ENCODE measurements at places on chromosomes 12 and 14. TPM values are rescaled to one million over a fixed set of nuclear protein-coding genes. Genes with fewer than 3 reads are reported as not detected.

- H3K4me3 ChIP-seq: no peak overlapping the region
- peaks cover 8% of the 10 kb centered on the region for H3K36me3 ChIP-seq
- H3K4me1 ChIP-seq: no peaks in the 10 kb centered on the region
- H3K27me3 ChIP-seq: no peaks in the 10 kb centered on the region
Observed at GRCh38 chr14:87940382-87940781, 52.6 kb downstream of the GALC start.

DNA sequence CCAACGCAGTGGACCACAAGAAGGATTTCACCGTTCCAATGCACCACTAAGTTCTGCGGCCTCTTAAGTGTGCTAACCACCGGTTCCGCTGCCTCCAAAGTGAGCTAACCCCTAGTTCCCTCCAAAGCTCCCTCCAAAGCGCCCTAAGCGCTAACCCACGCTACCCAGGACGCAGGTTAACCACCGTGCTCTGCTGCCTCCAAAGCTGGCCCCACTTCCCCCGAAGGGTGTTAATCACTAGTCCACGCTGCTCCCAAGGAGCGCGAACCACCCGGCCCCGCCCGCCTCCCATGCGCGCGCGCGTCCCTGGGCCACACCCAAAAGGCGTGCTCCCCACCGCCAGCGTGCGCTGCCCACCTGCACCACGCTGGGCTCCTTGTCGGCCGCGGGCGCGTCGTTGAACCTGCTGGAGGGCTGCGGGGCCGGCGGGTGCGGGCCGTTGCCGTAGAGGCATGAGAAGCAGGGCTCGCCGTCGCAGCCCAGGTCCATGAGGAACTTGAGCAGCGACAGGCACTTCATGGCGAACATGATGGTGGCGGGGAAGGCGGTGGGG, 11.7 kb downstream of the FAM181A start:
- peaks cover 36% of the 10 kb centered on the region for H3K4me1 ChIP-seq
- H3K4me3 ChIP-seq: no peak overlapping the region
- H3K27ac ChIP-seq: no peak overlapping the region
- peaks cover 62% of the 10 kb centered on the region for H3K36me3 ChIP-seq

DNA sequence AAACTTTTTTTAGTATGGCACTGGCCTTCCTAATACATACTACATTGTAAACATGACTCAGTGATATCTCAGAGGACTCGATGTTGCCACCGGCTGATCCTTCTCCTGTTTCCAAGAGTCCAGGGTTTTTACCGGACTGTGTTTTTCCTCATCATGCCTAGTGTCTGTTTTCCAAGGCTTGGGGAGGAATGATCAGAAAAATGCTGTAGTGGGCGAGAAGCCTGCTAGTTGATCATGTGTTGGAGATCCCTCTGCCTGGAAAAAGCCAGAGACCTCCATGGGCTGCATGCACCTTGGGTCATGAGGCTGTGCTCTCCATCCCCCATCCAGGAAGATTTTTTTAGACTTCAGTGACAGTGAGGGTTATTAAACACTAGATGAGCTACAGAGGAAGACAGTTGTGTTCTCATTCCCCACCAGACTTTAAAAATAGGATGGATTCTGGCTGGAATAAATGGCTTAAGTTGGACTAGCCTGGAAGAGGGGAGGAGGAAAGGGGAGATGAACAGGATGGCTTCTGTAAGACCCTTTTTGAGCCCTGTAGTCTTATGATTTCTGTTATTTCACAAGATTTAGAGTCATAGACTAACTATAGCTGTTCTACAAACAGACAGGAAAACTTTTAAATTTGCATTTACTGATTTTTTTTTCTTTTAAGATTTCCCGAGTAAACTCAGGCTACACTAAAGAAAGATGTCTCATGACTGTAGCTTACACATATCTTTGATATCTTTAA, 145.7 kb downstream of the SAMD4A start:
- H3K36me3 ChIP-seq: no peaks in the 10 kb centered on the region
- peak overlapping the region; percentile 44 for H3K4me3 ChIP-seq
- no peak for DNase-seq
- peaks cover 49% of the 10 kb centered on the region for H3K4me1 ChIP-seq

GRCh38 chr14:22800346-22800745, 14.9 kb downstream of the SLC7A7 start:
- H3K27me3 ChIP-seq: no peaks in the 10 kb centered on the region
- DNase-seq: no peak
- no peaks in the 10 kb centered on the region for H3K36me3 ChIP-seq
- H3K4me3 ChIP-seq: no peak overlapping the region
- no peak overlapping the region for H3K27ac ChIP-seq
- no peaks in the 10 kb centered on the region for H3K4me1 ChIP-seq

GRCh38 chr12:89960011-89960507, 251.4 kb upstream of the ATP2B1 start:
- H3K4me1 ChIP-seq: no peaks in the 10 kb centered on the region
- DNase-seq: no peak
- H3K27me3 ChIP-seq: no peaks in the 10 kb centered on the region
- H3K4me3 ChIP-seq: no peak overlapping the region
- no peak overlapping the region for H3K27ac ChIP-seq

DNA sequence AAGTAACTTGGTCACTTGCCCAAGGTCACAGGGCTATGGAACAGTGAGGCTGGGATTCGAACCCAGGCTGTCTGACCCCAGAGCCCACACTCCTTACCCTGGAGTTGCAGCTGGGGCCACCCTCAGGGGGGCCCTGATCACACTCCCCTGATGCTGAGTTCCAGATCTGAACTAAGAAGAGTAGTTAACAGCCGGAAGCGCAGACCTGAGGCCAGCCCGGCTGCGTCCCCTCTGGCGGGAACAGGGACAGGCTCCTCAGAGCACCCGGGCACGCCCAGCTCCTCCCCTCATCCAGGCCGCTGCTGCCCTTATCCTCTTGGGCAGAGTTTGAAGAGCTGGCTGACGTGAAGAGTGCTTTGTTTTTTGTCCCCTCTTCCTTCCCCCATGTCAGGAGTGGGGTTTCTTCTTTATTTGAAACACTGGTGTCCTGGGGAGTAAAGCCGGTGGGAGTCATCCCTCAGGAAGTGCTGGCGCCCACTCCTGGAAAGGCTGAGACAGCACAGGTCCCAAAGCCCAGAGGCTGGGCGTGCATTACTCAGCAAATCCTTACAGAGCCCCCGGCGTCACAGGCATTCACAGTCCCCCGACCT, 8.7 kb downstream of the PHB2 start:
- H3K4me3 ChIP-seq: peak overlapping the region; percentile 25
- H3K27me3 ChIP-seq: no peaks in the 10 kb centered on the region
- peak overlapping the region; percentile 41 for H3K27ac ChIP-seq
- H3K36me3 ChIP-seq: peaks cover 17% of the 10 kb centered on the region
- H3K4me1 ChIP-seq: peaks cover 6% of the 10 kb centered on the region

DNA sequence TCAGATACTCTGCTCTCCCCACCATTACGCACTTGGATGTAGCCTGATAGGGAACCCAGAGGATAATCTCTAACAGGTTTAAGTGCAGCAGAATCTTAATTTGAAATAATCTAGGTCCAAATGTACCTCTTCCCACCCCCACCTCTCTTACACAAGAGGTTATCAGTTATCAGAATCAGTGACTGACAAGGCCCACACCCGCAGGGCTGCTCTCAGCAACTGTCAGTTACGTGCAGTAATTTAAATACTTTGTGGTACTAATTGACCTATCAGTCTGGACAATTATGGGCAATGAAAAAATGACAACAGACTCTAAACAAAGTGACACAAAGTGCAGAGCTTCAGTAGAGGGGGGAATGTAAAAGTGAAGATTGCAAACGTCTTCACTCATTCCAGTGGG, 74.0 kb downstream of the CLIP1 start:
- H3K4me3 ChIP-seq: no peak overlapping the region
- DNase-seq: no peak
- H3K4me1 ChIP-seq: peaks cover 6% of the 10 kb centered on the region
- peaks cover 24% of the 10 kb centered on the region for H3K36me3 ChIP-seq
- H3K27ac ChIP-seq: no peak overlapping the region

DNA sequence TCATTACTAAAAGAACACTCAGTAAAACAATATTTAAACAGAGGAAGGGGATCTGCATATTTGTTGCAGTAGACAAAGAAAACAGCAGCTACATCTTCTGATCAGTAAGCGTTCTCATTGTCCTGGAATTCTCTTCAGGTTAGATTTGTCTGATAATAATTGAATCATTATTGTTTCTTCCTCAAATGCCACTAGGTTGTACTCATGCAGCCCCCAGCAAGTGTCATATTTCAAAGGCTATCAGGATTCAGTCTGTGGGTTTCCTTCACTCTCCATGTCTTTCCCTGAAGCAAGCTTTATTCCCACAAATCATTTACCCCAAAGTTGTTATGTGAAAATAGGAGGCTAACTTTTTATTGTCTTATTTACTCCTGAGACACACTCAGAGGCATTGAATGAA, 14.7 kb downstream of the PIK3C2G start:
- no peaks in the 10 kb centered on the region for H3K36me3 ChIP-seq
- H3K4me1 ChIP-seq: no peaks in the 10 kb centered on the region
- DNase-seq: no peak
- H3K27me3 ChIP-seq: no peaks in the 10 kb centered on the region
- no peak overlapping the region for H3K4me3 ChIP-seq
- no peak overlapping the region for H3K27ac ChIP-seq

DNA sequence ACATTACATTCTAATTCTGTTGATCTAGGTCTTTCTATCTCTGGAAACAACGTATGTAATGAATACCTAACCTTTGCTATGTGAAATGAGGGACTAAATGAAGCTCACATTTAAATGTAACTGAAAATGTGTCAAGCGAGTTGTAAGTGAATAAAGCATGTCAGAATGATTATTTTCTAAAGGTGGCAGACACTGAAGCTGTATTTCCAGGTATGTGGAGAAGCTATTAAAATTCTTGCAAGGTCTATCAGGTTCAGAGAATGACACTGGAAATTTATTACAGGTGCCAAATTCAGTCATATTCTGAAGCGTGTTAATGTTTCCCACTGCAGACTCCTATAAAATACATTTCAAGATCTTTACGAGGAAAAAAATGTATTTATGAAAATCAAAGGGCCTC, 641.4 kb downstream of the RPS29 start:
- H3K4me3 ChIP-seq: no peak overlapping the region
- no peaks in the 10 kb centered on the region for H3K36me3 ChIP-seq
- H3K27me3 ChIP-seq: no peaks in the 10 kb centered on the region
- no peaks in the 10 kb centered on the region for H3K4me1 ChIP-seq
- no peak overlapping the region for H3K27ac ChIP-seq
- no peak for DNase-seq

- no peaks in the 10 kb centered on the region for H3K36me3 ChIP-seq
- no peaks in the 10 kb centered on the region for H3K27me3 ChIP-seq
- no peak for DNase-seq
- no peak overlapping the region for H3K4me3 ChIP-seq
- no peaks in the 10 kb centered on the region for H3K4me1 ChIP-seq
Observed at GRCh38 chr12:47112679-47113078, 32.9 kb upstream of the AMIGO2 start.

DNA sequence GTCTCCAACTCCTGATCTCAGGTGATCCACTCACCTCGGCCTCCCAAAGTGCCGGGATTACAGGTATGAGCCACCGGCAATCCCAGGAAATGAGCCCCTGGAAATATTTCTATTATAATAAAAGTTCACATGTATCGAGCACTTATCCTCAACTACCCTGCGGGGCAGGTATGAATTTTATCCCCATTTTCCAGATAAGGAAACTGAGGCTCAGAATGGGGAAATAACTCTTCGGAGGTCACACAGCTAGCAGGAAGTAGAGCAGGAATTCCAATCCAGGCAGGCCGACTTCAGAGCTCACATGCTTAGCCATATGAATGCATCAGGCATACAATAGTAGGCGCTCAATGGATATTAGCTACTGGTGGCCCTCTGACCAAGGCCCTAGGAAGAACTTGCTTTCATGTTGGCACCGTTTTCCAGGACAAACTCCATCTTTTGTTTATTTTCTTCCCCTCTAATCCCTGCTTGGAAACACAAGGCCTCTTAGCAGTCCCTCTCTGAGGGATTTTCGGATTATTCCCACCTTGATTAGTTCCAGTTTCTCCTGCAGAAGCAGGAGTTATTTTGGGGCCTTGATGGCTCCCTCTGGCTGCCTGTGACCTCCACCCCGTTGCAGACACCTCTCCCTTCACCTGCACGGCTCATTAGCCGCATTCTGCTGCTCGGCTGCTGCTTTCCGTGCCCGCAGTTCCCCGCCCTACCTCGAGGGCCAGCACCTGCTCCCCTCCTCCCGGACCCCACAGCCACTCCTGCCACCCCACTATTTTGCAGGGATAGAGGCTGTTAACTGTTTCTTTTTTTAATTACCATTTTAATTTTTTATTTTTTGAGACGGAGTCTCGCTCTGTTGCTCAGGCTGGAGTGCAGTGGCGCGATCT, 18.7 kb upstream of the POP5 start:
- H3K27ac ChIP-seq: no peak overlapping the region
- DNase-seq: no peak
- no peaks in the 10 kb centered on the region for H3K4me1 ChIP-seq
- no peak overlapping the region for H3K4me3 ChIP-seq
- no peaks in the 10 kb centered on the region for H3K36me3 ChIP-seq
- no peaks in the 10 kb centered on the region for H3K27me3 ChIP-seq

DNA sequence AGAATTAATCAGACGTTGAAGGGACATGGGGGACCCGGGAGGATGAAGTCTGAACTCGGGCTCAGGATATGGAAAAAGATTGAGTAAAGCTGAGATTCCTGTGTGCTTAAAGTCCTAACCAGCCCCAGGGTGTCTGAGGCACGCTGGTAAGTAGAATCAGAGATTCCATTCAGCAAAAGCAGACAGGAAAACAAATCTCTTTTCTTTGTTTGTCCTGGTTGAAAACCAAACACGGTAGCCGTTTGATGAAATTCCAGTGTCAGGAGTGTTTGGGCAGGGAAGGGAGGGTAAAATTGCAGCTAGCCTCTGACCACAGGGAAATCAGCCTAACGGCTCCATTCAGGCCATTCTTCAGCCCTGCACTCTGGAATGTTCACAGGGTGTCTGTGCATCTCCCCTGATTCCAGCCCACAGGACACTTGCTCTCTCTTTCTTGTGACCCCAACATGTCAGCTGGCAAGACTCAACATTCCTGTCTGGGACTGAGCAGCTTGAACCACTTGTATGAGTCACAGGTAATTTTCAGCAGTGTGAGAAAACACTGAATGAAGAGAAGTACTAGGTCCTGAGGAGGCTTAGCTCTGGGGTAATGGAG, 31.0 kb downstream of the NINJ2 start:
- peak overlapping the region; percentile 36 for H3K4me3 ChIP-seq
- H3K4me1 ChIP-seq: peaks cover 39% of the 10 kb centered on the region
- H3K27ac ChIP-seq: peak overlapping the region; percentile 80
- no peak for DNase-seq
- H3K27me3 ChIP-seq: no peaks in the 10 kb centered on the region

DNA sequence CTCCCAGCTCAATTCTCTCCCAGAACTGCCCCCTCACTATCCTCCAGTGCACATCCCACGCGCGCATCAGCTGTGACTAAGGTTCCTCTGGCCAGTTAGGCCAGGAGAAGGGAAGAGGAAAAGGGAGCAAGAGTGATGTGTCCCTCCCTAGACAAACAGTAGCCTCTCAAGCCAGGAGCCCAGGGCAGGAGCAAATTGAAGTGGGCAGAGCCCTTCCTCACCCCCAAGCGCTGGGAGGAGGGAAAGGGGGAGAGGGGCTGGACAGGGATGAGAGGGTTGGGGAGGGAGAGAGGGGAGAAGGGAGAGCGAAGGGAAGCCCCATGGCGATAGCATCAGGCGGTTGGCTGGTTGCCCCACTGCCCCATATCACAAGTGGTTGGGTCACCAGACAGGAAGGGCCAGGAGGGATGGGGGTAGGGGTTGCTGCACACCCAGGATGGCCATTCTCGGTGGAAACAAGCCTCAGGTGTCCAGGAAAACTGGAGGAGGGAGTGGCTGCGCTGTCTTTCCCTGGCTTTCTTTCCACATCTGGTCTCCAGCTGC, 1.1 kb downstream of the CD63 start:
- H3K4me1 ChIP-seq: peaks cover 23% of the 10 kb centered on the region
- H3K4me3 ChIP-seq: peak overlapping the region; percentile 95
- H3K36me3 ChIP-seq: peaks cover 21% of the 10 kb centered on the region
- peak overlapping the region; percentile 98 for H3K27ac ChIP-seq

The ZNF605 gene
- 7.0 TPM for total RNA-seq

The DPY19L2 gene
- total RNA-seq: 21.0 TPM

Data from thoracic aorta (tissue), 2 donors.